ENCODE measurements at places on chromosomes 7 and 10.

- DNase-seq, result no peak
Observed at GRCh38 chr10:116017405-116017804, 255.6 kb downstream of the GFRA1 start.

GRCh38 chr7:134730411-134730829, 49.0 kb upstream of the CALD1 start:
- DNase-seq, result no peak

DNA sequence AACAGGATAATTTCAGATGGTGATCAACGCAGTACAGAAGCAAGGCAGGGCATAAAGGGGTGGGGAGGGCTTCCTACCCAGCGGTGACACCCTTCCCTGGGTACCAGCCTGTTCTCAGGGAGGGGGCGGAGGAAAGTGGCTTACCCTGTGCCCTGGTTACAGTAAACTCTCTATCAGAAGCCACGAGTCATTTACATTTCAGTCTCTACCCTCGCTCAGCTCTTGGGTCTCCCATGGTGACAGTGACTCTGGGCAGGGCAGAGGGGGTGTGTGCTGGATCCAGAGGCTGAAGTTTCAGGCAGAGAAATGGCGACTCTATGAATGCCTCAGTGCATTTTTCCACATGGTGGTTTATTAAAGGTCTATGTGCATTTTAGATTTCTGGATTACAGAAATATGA, 107.0 kb downstream of the ADARB2 start:
- no peak for DNase-seq

- DNase-seq, result no peak
Observed at GRCh38 chr10:54837479-54837878, 36.4 kb upstream of the PCDH15 start.

DNA sequence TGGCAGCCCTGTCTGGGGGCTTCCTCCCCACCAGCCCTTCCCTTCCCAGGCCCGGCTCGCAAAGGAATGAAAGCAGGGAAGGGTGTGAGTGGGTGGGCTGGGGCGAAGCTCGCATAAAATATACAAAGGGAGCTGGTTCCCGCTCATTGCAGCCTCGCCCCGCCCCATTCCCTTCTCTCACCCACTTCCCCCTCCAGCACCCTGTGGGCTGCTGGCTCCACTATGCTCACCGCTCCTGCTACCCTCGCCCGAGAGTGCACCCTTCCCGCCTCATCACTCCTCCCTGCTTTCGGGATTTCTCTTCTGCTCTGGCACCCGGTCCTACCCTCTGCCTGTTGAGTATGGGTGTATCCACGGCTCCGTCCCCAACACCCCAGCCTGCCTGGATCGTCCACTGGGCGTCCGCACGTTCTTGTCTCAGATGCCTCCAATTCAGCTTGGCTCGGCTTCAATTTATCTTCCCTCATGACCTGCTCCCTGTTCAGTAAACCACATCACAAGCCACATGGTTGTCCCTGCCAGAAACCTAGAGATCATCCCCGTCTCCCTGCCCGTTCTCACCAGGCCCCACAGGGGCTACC, 14.4 kb upstream of the TTYH3 start:
- DNase-seq, result no peak

- DNase-seq, result no peak
Observed at GRCh38 chr7:155477476-155477875, 19.5 kb downstream of the EN2 start.

GRCh38 chr7:139084709-139085108, 24.8 kb downstream of the ZC3HAV1 start:
- no peak for DNase-seq

GRCh38 chr10:112793202-112793921, 156.7 kb upstream of the TCF7L2 start:
- DNase-seq, result no peak

GRCh38 chr7:154881026-154881425, 121.9 kb downstream of the PAXIP1 start:
- DNase-seq, result no peak

DNA sequence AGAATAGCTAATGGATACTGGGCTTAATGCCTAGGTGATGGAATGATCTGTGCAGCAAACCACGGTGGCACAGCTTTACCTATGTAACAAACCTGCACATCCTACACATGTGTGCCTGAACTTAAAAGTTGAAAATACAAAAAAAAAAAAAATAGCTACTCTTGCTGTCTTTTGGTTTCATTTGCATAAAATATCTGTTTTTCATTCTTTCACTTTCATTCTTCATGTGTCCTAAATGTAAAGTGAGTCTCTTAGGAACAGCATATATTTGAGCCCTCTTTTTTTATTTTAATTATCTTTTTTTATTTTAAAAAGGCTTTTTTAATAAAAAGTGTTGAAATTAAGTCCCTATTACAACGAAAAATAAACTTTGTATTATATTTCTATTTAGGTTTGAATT, 836.1 kb upstream of the KCND2 start:
- no peak for DNase-seq

GRCh38 chr7:107934991-107935770, 44.2 kb downstream of the DLD start:
- no peak for DNase-seq

GRCh38 chr7:112185005-112185834, 21.0 kb downstream of the DOCK4 start:
- no peak for DNase-seq

DNA sequence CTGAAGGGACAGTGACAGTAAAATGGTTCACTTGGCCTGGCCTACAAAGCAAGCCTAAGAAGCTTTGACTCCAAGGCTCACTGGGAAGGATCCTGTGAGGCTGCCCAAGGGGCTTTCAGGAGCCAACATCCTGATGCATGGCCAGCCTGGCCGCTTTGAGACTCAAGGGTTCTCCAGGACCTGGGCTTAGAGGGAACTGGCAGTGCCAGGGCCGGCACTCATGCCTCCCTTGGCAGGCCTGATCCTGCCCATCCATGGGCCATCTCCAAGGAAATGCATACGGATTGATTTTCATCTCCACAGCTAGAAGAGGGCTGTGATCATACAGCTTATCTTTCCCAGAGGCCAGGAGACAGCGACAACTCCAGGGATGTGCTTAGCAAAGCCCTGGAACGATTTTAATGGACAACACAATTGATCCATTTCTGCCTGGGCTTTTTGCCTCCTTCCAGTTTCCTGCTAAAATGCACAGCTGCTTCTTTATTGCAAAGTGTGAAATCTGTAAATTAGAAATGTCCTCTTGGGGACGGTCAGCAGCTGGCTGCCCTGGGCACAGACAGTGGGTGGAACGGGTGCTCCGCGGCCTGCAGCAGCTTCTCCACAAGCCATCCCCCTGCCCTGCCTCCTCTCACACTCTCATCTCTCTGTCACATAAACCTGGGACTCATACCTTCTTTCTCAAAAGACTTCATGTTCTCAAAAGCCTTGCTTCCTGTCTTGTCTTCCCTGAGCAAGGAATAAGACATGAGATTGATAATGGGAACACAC, 288.5 kb downstream of the GRID1 start:
- no peak for DNase-seq

GRCh38 chr10:5519054-5519453, 5.7 kb upstream of the CALML3 start:
- no peak for DNase-seq

- no peak for DNase-seq
Observed at GRCh38 chr10:131077031-131077430, 234.5 kb downstream of the TCERG1L start.

- DNase-seq, result no peak
Observed at GRCh38 chr10:95289921-95290421, 832 bp downstream of the PDLIM1 start.

DNA sequence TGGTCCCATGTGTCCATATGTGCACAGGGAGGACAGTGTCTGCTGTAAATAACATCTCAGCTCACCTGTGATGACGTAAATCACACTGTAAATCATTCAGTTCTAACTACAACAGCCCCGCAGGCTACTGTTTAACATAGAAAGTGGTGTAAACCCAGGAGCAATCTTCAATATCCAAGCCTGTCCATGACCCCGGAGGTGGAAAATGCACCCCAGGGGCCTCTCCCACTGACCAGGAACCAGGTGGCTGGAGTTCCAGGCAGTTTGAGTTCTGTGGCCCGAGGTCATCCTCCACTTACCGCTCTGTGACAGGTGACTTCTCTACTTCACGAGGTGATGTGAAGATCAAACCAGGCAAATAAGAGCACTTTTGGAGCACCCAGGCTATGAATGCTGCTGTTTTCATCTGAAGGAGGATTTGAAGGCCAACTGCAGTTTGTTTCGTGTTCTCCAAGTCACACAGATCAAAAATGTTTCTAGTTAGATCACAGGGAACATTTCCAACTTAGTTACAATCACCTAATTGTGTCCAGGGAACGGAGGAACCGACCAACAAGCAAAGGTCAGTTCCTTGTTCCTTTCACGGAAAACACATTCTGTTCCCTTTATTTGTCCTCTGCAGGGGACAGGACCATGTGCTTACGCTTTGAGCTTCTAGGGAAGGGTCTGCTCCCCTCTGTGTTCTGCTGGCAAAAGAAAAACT, 131.8 kb downstream of the WDR37 start:
- DNase-seq, result no peak

DNA sequence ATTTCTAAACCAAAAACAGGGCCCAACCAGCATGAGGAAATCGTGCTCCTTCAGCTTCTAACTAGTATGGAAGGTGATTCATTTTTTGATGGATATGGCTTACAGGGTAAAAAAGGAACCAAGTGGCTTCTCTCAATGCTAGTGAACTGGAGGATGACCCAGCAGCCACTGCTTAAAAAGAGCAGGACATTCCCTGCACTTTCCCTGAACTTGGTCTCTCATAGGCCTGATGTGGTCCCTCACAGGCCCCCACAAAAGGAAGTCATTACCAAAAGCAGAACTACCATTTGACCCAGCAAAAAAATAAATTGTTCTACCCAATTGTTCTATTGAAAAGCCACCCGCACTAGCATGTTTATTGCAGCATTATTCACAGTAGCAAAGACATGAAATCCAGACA, 188.8 kb downstream of the CALN1 start:
- no peak for DNase-seq

- no peak for DNase-seq
Observed at GRCh38 chr7:32616625-32617024, 121.3 kb downstream of the AVL9 start.

DNA sequence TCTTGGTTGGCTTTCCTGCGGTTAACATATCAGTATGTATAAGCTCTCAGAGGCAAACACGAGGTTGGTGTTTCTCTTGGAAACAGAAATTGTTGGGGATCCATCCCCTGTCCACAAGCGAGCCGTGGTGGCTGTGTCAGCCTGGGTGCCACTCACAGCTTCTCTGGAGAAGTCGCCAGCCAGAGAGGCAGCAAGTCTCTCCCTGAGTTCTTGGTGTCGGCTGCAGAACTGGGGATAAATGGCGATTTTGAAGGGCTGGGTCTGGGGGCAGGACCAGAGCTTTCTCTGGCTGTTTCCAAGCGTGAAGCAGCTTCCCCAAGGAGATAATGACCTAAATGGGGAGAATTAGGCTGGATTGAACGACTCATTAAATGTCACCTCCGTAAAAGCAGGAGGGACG, 335.3 kb downstream of the GLRX3 start:
- no peak for DNase-seq

DNA sequence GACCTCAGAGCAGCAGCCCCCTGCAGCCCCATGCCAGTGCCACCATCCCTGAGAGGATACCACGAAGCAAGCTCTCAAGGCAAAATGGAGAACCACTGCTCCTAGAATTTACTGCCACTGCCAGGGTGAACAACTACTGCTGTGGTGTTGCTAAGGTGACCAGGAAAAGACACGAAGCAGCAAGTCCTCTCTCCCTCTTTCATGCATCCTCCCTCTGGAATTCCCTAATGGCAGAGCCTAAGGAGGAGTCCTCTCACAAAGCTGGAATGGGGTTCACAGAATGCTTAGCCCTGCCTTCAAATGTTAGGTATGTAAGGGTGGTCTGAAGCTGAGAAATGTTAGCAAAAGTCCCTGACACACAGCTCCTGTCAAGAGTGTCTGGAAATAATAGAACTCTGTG, 35.8 kb upstream of the NPSR1 start:
- no peak for DNase-seq

GRCh38 chr7:148978091-148978490, 50.2 kb downstream of the PDIA4 start:
- DNase-seq, result no peak

DNA sequence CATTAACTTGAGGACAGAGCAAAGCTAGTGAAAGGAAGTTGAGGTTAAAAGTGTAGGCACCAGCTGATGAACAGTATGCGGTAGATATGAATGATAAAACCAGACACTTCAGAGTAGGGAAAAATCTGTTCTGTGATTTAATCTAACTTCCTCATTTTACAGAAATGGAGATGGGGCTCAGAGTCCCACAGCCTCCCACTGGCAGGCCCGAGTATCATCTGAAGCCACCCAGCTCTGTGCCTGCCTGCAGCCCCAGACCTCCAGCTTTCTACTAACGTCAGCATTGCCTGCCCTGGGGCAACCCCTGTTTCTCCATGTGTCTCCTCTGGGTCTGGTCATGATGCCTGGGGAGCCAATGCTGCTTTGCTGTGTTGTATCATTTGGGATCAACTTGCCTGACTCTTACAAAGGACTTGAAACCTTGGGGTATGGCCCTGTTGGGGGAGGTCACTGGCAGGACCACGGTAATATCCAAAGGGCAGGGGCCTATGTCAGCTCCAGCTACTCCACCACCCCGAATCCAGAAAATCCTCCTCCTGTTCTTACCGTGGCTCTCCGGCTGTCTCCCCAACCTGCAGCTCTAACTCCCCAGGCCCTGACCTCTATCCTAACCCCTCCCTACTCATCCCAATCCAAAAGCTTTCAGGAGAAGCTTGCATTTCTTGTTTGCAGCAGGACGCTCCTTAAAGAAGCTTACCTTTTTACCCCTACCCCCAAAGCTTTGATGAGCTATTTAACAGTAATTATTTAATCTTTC, 56.2 kb upstream of the NPY start:
- DNase-seq, result no peak

- peak; percentile 42 for DNase-seq
Observed at GRCh38 chr7:94908323-94909178, 1.2 kb downstream of the PPP1R9A start.

DNA sequence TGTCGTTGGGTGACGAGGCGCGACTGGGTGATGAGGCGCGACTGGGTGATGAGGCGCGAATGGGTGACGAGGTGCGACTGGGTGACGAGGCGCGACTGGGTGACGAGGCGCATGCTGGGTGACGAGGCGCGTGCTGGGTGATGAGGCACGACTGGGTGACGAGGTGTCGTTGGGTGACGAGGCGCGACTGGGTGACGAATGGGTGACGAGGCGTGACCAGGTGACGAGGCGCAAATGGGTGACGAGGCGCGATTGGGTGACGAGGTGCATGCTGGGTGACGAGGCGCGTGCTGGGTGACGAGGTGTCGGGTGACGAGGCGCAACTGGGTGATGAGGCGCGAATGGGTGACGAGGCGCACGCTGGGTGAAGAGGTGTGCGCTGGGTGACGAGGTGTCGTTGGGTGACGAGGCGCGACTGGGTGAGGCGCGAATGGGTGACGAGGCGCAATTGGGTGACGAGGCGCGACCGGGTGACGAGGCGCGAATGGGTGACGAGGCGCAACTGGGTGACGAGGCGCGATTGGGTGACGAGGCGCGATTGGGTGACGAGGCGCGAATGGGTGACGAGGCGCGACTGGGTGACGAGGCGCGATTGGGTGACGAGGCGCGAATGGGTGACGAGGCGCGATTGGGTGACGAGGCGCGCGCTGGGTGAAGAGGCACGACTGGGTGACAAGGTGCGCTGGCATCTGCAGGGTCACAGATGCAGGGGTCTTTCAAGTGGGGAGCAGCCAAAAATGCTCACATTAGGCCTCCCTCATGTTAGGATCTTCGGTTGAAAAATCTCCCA, 7.9 kb upstream of the NOM1 start:
- no peak for DNase-seq

All from endothelial cell (in vitro differentiated cells).